Eye (tissue), 1 donor: ENCODE measurements at places on chromosomes 7 and 10.

DNA sequence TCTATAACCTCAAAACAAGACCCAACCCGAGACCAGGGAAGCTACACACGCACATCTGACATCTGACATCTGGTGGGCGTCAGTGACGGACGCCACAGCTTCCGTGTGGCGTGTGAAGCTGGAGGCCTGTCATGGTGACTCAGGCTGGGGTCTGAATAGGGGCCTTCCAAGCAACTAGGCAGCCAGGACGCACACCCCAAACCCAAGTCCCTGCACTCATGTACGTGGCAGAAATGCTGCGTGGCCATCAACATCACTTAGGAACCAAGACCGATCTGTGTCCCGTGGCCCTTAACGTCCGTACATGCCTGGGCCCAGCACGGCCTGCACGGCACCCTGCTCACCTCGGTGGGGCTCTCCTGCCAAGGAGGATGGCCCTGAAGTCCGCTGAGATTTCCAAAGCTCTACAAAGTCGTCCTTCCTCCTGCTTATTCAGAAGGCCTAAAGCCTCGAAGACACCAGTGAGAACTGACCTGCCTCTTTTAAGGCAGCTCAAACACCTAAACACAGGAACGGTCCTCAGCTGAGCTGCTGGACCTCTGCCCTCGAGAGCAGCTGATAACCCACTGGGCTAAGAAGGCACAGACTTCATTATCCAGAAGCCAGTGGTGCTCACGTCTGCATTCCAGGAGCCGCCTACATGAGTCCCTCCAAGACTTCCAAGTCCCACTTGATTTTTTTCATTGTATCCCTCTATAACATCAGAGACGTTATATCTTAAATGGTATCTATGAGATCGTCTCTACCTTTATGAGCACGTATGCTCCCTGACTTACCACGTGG, 82.5 kb downstream of the DIP2C start:
- DNase-seq = no peak

- no peak for DNase-seq
Measured at GRCh38 chr7:33431543-33431942, 302.2 kb downstream of the BBS9 start.

GRCh38 chr10:4067931-4068561, 283.0 kb upstream of the KLF6 start:
- DNase-seq = no peak

DNA sequence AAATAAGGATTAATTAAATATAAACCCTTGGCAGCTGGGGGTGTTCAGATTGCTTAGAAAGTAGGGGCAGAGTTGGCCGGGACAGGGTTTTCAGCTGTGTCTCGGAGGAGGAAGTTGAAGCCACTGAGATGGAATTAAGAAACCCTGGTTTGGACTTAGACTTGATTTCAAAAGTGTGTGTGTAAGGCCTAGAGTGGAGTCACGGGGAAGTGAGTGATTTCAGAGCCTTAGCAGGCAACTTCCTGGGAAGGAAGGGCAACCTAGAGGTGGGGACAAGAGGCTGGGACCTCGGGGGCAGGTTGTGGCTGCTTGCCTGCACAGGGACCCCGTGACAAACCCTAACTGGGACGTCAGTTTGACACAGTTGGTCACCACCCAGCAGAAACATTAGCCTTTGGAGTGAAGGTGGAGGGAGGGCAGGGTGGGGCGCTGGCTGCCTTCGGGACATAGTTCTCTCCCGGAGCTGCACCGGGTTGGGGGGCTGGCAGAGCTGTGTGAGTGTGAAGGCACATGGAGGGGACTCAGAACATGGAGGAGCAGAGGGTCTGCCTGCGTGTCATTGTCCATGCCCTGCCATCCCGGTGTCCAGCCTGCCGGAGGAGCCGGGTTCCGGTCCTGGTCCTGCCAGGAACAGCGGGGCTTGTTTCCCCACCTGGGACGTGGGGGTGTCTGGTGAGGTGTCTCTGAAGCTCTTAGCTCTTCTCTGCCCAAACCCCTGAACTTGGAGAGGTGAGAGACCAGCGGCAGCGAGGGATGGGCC, 1.8 kb downstream of the BRI3 start:
- no peak for DNase-seq

DNA sequence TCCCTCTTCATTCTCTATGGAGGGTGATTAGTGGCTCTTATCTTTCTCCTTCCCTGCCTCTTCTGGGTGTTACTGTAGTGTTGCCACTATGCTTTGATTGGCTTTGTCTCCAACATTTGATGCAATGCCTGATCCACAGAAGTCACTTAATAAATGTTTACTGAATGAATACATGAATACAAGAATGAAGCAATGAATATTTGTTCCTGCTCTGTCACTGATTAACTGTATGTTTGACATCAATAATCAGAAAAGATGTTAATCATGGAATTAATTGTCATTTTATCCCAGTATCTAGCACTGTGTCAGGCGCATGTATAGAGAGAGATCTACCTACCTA, 4.3 kb downstream of the ANK3 start:
- no peak for DNase-seq

GRCh38 chr7:98467570-98468312, 66.9 kb upstream of the BAIAP2L1 start:
- DNase-seq = no peak

DNA sequence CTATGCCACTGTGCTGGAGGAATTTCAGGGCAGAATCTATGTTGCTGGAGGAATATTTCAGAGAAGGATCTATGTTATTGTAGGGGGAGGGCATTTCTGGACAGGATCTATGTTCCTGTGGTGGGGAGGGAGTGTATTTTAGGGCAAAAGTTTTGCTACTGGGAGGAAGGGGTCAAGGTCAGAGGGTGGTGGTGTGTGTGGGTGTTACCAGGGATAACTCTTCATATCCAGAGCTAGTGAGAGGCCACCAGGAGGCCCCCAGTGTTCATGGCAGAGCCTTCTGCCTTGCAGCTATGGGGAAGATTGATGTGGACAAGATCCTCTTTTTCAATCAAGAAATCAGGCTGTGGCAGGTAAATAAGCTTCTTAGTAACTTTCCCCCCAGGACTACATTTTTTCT, 2.0 kb upstream of the STRA8 start:
- DNase-seq = no peak
